ENCODE measurements at places on chromosomes 13 and 19.

GRCh38 chr19:18733196-18733647 is 49.7 kb downstream of the CRTC1 start:
- DNase-seq = no peak

DNA sequence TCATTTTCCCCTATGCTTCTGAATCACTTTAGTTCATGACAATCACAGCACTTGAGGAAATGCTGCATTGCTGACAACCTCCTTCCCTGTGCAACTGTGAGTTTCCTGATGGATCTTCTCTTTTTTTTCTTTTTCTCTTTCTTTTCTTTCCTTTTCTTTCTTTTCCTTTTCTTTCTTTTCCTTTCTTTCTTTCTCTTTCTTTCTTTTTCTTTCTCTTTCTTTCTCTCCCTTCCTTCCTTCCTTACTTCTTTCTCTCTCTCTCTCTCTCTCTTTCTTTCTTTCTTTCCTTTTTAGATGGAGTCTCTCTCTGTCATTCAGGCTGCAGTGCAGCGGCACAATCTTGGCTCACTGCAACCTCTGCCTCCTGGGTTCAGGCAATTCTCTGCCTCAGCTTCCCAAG is 247.9 kb upstream of the HTR2A start:
- DNase-seq = no peak

GRCh38 chr13:33349986-33350826 is 64.7 kb upstream of the STARD13 start:
- DNase-seq = no peak

DNA sequence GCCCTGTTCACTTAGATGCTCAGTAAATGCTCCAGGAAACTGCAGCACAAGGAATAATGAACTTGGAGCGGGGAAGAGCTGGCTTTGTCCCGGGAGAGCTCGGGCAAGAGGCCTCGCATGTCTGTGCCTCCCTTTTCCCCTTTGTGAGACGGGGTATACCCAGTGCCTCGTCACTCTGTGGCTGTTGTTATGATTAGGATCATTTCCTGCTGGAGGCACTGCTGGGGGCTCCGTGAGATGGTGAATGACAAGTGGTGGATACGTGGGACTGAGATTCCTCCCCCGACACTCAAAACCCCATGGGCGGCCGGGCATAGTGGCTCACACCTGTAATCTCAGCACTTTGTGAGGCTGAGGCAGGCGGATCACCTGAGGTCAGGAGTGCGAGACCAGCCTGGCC is 1.1 kb upstream of the PLVAP start:
- no peak for DNase-seq

DNA sequence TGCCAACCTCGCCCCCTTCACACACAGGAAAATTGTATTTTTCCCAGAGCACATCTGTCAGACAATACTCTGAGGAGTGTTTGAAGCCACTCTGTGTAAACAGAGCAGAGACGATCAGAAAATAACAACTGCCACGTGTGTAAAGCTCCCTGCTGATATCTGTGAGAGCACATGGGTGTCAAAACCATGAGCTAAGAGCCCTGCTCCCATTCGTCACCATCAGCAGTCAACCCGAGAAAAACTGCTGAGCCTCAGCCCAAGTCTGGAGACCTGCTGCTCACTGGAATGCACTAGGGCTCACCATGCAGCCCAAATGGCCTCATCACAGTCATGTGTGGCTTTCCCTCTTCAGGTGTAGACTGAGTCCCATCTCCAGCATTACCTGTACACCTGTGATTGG is 304.1 kb downstream of the FGF14 start:
- DNase-seq = no peak

GRCh38 chr13:27170516-27171243 is 931 bp downstream of the USP12 start:
- peak; percentile 25 for DNase-seq

Data from CD4-positive, alpha-beta T cell treated with Interleukin-10 for 1 hour (primary cell).